ENCODE measurements at places on chromosomes 6 and 20. TPM values are rescaled to one million over a fixed set of nuclear protein-coding genes. Genes with fewer than 3 reads are reported as not detected.

Gene LTB
- total RNA-seq, result 431 TPM

Gene LY6G6C
- total RNA-seq, result not detected

Gene SCRT2
- total RNA-seq, result not detected

Gene CCN2
- not detected for total RNA-seq

Gene LY86
- total RNA-seq, result 5.7 TPM

Gene OSTM1
- 34.3 TPM for total RNA-seq

Gene RING1
- 41.2 TPM for total RNA-seq

- no peak for DNase-seq
Measured at GRCh38 chr20:13232999-13233398, 11.9 kb downstream of the ISM1 start.

- DNase-seq, result peak; percentile 19
Measured at GRCh38 chr20:63064745-63065711, 58.3 kb upstream of the BHLHE23 start.

DNA sequence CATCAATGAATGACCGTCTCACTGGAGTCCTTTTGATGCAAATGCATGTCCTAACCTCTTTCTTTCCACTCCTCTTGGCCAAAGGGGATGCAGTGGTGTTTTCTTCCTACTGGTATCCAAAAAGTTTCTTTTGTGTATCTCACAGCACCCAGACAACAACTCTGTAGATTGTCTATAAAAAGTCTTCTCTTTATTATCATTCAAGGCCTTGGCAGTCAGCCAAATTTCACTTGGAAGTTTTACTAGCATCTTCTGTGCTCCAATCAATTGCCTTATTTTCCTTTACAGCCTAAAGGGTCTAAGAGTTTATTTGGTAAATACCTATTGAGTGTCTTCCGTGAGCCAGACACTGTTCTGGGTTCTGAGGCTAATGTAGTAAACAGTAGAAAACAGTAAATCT is 150.2 kb upstream of the RNF217 start:
- no peak for DNase-seq

- DNase-seq, result no peak
Measured at GRCh38 chr6:137282254-137282653, 63.1 kb upstream of the IFNGR1 start.
